Fibroblast of lung (primary cell): ENCODE measurements at places on chromosomes 4 and X.

DNA sequence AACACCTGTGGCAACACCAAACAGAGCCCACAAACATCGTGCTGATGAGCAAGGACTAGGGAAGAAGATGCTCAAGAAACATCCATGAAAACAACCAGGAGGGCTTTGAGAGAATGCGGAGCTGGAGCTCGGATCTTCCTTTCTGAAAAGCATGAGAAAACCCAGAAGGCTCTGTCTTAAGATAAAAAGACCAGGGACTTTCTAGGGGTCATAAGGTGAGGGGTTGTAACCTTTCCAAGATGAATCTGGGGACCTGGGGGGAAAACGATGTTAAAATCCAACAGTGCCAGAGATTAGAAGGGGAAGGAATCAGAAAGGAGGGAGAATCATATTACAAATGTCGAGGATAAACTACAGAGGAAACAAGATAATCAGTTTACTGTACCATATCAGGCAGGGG is 10.1 kb downstream of the GK2 start:
- DNase-seq: no peak

DNA sequence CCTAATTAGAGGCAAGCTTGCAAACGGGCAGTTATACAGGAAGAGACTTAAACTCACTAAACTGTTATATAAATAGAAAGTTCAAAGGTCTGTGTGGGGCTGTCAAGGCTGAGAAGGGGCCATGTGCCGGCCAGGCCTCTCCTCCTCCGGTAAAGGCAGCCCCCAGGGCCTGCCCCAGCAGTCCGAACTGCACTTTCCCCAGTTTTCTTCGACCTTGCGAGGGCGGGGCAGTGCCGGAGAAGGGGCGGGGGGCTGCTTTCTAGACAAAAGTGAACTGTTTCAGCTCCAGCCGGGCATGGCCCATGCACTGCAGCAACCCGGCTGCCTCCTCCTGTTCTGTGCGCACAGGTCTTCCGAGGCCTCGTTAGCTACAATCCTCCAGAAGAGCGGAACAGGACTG is 4.1 kb downstream of the AFF2 start:
- DNase-seq: no peak

- peak; percentile 29 for DNase-seq
Observed at GRCh38 chrX:23292354-23292987, 42.2 kb upstream of the PTCHD1 start.

GRCh38 chrX:39654183-39654925 is 443.4 kb downstream of the BCOR start:
- no peak for DNase-seq

GRCh38 chr4:96755569-96756484 is 915.9 kb downstream of the PDHA2 start:
- peak; percentile 24 for DNase-seq

GRCh38 chr4:68249434-68249833 is 3.9 kb upstream of the TMPRSS11B start:
- no peak for DNase-seq

DNA sequence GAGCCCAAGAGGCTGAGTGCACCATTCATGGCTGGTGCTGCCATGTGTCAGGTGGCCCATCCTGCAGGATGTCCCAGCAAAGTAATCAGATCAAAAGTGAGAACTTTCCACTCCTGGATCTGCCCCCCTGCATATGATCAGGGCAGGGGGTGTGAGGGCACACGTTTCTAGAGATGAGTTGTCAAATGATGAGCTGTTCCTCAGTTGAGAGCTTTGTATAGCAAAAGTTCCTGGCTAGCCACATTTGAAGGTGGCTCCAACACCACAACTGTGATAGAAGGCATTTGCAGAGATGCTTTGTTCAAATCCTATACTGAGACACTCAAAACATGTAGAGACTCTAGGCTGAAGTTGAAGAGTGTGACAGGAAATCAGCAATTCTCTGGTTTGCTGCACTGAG is 501.8 kb downstream of the BCOR start:
- DNase-seq: no peak

GRCh38 chr4:58649226-58649625 is 1539.0 kb upstream of the IGFBP7 start:
- no peak for DNase-seq

DNA sequence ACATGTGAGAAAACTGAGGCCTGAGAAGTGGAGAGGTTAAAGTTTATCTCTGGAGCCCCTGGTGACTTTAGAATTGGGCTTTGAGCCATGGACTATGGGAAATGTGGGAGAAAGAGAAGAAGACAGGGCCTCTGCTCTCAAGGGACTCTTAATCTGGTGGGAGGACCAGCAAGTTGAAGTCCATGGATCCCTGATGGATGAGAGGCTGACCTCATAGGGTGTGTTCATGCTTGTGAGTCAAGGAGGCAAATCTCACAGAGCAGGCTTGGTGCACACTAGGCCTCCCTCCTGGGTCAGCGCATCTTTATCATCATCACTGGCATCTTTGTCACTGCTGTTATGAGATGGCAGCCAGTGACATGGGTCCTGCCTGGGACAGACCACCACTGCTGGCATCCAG is 211.9 kb downstream of the AFAP1 start:
- no peak for DNase-seq

GRCh38 chr4:183830438-183830985 is 74.6 kb upstream of the STOX2 start:
- no peak for DNase-seq

DNA sequence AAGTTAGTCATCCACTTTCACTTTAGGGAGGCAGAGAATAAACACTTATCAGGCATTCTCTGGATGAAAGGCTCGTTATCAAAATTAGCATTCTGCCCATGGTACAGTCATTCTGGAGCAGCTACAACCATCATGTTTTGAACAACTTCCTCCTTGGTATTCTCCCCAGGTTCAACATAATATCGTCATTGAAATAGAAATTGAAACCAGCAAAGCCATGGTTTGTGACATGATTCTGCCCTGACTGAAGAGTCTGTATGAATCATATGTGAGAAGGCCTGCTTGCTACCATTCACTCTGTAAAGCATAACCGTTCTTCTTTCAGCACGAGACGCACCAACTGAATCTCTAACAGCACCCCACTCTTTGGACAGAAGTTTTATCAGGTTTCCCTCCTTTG is 127.5 kb upstream of the RADX start:
- no peak for DNase-seq

GRCh38 chr4:1683261-1683735 is 815 bp downstream of the FAM53A start:
- peak; percentile 89 for DNase-seq

- DNase-seq: no peak
Observed at GRCh38 chr4:54274795-54275665, 45.9 kb downstream of the PDGFRA start.

- DNase-seq: peak; percentile 40
Observed at GRCh38 chr4:74038425-74039314, at the start of gene CXCL3. TSS of gene CXCL3 (minus strand) at chr4:74038689. CDS start at chr4:74038611, 78 bp downstream.

DNA sequence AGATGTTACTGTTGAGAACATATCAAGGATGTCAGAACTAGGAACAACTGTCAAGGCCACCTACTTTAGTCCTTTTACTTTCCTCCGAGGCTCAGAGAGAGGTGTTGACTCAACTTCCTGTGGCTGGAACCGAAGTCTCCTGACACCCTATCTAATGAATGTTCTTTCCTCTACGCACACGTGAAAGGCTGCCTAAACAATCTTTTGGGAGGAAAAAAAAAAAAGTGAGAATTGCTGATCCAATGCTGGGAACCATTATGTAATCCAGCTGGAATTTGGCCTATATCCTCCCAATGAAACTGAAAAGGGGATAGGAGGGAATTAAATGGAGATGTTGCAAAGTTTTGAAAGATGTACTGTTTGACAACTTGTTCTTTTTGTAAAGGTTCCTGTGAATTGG is 8.3 kb upstream of the MAP7D3 start:
- DNase-seq: peak; percentile 77

GRCh38 chrX:9566150-9566621 is 101.3 kb downstream of the TBL1X start:
- DNase-seq: peak; percentile 85

- DNase-seq: no peak
Observed at GRCh38 chr4:26294904-26295303, 25.9 kb upstream of the RBPJ start.

- DNase-seq: peak; percentile 38
Observed at GRCh38 chr4:102684610-102685052, 76.1 kb downstream of the MANBA start.

DNA sequence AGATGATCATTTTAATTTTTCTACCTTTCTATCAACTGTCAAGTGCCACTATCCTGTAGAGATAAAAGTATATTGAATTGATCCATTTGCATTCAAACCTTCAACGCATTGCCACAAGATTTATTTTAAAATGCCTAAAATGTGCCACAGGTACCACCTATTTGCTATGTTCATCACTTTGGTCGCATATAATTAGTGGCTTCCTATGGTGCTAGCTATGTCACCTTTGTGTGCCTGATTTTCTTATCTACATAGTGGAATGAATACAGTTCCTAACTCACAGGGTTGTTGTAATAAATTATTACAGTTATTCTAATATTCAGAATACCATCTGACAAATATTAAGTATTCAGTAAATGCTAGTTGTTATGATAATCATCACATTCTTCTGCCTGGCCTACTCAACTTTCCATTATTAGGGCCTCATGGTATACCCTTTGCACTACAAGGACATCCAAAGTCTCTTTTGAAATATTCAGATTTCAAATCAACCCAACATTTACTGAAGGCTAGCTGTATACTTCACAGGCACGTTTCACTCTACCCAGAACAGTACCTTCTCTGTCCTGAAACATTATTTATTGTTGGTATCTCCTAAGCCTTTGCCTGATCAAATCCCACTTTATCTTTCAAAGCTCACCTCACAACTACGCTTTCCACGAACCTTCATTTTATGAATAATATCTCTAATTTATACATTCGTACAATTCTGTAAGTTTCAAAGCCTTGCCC is 62.4 kb downstream of the ANXA10 start:
- no peak for DNase-seq

DNA sequence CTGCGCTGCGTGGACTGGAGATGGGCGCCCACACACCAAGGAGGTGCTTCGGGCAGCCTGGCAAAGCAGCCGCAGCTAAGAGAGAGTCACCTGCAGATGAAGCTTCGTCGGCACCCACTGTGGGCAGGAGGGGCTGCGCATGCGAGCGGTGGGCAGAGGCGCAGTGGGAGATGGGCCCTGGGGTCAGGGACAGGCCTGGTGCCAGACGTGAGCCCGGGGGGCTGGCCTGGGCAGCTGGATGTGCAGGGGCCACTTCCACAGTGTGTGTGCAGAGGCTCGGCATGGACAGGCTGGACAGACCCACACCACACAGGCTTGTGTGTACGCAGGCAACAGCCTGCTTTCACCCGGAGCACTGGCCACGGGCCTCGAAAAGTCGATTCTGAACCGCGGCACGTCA is 18.6 kb downstream of the CTBP1 start:
- no peak for DNase-seq

- DNase-seq: no peak
Observed at GRCh38 chr4:182385897-182386296, 142.7 kb downstream of the TENM3 start.

GRCh38 chrX:16096141-16096540 is 27.2 kb upstream of the GRPR start:
- DNase-seq: no peak

- no peak for DNase-seq
Observed at GRCh38 chrX:120824021-120824420, 51.6 kb downstream of the CT47B1 start.

DNA sequence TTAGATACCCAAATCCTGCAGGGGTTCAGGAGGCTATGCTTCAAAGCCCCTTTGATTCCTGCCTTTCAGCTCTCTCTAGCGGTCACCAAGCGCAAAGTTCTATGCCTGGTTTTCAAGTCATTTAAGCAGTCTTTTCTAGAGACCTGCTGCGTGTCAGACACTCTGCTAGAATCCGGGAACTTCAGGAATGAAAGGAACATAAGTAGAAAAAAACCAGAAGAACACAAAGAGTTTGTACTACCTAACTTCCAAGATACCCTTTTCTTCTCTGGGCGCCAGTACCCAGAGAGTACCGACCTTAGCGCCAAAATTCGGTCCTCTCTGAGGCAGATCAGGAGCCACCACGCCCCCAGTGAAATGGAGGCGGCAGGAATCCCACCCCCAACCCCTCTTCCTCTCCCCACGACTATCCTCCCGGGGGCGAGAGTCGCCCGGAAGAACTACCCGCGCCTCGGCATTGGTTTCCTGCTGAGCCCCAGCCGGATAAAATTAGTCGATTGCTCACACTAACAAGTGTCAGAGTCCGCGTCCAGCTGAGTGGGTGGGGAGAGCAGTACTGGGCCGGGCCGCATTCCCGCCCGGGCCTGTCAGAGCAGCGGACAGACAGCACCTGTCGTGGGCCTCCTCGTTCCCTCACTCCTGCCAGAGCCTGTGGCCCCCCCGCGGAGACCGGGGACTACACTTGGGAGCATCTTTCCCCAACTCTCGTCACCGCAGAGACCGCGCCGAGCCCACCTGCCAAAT is 78.8 kb downstream of the RLIM start:
- peak; percentile 82 for DNase-seq
